Cardiac septum (tissue), 1 donor: ENCODE measurements at places on chromosomes 1 and 21. TPM values are rescaled to one million over a fixed set of nuclear protein-coding genes. Genes with fewer than 3 reads are reported as not detected.
A peak's percentile ranks its signal among the peaks of the same experiment; 100 is the strongest.

NECTIN4 gene
- not detected for total RNA-seq

DNA sequence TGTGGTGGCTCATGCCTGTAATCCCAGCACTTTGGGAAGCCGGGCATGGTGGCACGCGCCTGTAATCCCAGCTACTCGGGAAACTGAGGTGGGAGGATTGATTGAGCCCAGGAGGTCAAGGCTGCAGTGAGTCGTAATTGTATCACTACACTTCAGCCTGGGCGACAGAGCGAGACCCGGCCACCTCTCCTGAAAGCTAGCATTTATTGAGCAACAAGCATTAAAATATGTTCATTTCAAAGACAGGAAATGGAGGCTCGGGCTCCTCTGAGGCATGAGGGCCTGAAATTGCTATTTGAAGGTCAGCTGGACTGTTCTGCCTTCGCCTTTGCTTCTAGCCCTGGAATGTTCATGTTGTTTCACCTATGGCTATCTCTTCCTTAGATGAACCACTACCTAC is 34.5 kb downstream of the SPATA21 start:
- no peak for DNase-seq

WDR47 gene
- 15.7 TPM for total RNA-seq

DNA sequence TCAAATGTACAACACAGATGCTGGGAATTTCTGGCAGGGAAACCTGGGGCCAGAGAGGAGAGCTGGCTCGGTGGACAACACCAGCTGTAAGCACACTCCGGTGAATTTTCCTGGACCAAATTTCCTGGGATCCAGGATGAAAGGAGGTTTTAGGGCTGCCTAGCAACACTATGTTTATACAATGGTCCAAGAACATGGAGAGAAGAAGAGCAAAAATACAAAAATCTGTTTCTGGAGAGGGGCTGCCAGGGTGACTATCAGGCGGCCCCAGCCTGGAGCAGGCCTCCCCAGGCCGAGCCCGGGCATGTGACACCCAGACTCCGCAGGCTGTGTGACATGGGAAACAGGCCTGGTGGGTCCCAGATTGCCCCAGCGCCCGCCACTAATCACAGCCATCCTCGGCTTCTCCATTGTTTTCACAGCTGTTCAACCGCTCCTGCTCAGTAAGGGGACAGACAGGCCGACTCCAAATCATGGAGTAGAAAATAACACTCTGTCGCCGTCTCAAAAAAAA is 336.0 kb upstream of the NFIA start:
- DNase-seq = peak; percentile 76

- no peak for DNase-seq
These were observed 28.3 kb upstream of the EPHA8 start for GRCh38 chr1:22534951-22535350.

DNA sequence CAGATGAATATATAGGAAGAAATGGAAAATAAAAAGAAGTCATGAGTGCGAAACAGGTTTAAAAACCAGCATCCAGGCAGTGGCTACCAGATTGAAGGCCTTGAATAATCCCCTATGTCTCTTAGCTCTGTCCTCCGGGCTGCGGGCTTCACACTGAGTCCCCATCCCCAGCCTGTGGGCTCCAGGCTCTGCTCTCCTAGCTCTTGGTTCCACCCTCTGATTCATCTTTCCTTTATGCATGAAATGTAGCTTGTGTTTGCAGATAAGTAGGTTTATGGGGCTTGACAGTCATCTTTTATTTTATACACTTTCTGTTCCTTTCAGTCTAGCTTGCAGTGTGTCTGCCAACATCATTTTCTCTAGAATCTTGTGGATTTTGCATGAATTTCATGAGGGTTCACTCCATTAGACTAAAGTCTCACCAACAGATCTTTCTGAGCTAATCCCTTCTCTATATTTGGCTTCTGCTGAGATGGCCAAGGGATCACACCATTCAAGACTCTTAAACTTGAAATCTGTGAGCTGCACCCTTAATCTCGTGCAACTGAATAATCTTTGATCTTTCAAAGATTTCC is 174.5 kb downstream of the PLPPR4 start:
- DNase-seq = no peak

TLCD4 gene
- total RNA-seq = 91.6 TPM

GRCh38 chr1:20705203-20705755 is 12.5 kb downstream of the KIF17 start:
- DNase-seq = no peak

DNA sequence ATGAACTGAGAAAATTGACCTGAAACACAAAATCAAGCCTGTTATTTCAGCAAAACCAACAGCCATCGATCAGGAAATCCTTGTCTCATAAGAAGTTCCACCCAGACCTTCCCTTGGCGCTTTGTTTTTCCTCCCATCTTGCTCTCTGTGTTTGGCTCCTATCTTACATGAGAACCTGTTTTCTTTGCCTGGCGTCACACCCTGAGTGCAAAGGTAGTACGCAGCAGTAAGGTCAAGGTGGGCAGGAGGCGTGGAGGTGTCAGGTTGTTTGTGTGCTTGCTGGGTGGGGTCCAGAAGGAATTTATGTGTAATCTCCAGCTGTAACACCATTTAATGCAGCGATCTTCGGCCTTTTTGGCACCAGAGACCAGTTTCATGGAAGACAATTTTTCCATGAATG is 50.5 kb downstream of the C1orf21 start:
- no peak for DNase-seq

DNA sequence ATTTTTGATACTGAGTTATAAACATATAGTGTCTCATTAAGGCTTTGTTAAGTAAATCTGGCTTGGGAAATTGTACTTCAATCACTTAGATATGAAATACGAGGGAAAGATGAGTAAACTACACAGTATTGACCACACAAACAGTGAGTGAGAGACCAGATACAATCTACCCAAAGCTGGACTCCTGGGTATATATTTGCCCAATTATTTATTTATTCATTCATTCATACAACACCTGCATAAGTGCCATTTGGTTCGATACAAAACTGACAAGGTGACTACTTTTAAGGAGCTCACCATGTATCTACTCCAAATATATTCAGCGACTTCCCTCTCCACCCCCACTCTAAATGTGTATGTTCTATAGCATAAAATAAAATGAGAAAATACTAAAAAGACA is 143.4 kb downstream of the TGFB2 start:
- no peak for DNase-seq

DNA sequence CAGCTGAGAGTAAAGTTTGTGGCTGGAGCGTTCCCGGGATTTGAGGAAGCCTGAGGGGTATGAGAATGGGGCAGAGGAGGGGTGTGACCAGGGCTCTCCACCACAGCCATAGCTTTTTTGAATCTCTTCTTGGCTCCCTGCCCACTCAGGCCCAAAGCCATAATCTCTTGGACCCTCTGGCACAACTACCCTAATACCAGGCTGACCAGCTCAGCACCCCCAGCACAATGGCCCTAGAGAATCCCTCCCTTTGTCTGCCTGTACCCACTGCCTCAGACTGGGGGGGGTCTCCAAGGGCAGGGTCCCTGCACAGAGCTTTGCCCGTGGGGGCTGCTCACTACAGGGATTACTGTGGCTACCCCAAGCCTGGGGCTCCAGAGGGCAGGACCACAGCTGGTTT is 7.5 kb downstream of the DENND4B start:
- DNase-seq = no peak

- no peak for DNase-seq
These were observed 1.5 kb downstream of the AJAP1 start for GRCh38 chr1:4655674-4656532.

COL8A2 gene
- 1.7 TPM for total RNA-seq

C1QC gene
- total RNA-seq = 38.6 TPM

GRCh38 chr1:117013309-117013858 is 11.8 kb downstream of the CD101 start:
- DNase-seq = no peak

- no peak for DNase-seq
These were observed 7.1 kb upstream of the TPM3 start for GRCh38 chr1:154198756-154199562.

TMEM35B gene
- total RNA-seq = 8.5 TPM

TMEM201 gene
- 19.0 TPM for total RNA-seq

DNA sequence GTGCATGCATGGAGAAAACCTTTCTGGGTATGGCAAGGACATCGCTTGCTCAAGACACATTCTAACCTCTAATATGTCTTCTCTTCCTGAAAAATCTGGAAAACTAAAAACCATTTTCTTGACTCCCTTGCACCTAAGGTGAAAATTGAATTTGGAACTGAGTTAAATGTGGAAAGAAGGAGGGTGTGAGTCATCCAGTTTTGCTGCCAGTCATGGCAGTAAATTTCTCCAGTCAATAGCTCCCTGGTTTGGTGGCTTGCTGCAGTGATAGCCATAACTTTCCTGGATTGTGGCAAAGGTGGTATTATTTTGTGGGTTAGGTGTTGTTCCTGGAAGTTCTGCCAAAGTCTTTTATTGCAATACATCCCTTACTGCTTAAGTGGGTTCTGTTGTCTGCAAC is 2.5 kb downstream of the ZCCHC17 start:
- DNase-seq = no peak

DNA sequence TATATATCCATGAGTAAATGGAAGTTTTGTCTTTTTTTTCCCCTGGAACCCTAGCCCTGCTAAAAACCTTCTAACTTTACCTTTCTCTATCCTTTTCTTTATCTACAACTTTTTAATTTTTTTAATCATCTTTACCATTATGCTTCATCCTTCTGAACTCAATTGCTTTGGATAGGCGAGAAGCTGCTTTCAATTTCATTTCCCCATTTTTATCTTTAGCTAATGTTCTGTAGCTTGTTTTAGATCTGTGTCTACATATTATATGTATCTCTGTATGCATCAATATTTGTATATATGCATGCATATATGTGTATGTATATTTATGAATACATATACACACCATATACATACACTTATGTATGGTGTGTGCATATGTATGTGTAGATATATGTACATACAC is 57.4 kb downstream of the PTPRC start:
- no peak for DNase-seq

- DNase-seq = no peak
These were observed 23.9 kb downstream of the VAV3 start for GRCh38 chr1:107941123-107941522.

XCL1 gene
- 0.16 TPM for total RNA-seq

CFAP45 gene
- 0.32 TPM for total RNA-seq

DNA sequence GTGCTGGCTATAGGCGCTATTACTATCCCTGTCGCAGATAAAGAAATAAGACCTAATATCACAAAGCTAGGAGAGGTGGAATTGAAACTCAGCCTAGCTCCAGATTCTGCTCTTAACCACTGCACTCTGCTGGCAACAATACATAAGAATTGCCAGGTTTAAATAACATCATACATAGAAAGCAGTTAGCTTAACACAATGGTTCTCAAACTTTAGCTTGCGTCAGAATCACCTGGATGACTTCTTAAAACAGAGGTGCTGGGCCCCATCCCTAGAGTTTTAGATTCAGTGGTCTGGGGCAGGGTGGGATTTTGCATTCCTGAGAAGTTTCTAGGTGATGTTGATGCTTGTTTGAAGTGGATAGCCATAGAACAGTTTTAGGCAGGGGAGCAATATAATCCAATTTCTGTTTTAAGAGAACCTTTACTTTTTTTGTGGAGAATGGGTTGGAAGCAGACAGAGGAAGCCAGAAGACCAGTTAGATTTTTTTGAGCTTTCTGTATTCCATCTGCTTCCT is 1.1 kb upstream of the POMGNT1 start:
- DNase-seq = no peak

DNA sequence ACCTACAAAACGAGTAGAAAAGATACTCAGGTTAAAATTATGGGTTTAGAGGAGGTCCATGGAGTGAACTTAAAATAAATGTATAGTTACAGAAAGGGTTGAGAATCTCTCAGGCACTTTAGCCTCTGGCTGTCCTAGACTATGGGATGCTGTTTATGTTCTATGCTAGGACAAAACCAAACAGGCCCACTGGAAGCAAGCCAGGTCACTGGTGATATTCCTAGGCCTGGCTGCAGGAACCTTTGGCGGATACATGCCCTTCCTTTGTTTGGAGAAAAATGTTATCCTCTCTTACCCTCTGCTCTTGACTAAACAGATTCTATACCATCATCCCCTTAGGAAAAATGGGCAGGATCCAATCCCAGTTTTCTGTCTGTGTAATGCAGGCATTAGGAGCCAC is 90.7 kb upstream of the DUSP10 start:
- DNase-seq = no peak

ARHGEF16 gene
- 0.57 TPM for total RNA-seq

DNA sequence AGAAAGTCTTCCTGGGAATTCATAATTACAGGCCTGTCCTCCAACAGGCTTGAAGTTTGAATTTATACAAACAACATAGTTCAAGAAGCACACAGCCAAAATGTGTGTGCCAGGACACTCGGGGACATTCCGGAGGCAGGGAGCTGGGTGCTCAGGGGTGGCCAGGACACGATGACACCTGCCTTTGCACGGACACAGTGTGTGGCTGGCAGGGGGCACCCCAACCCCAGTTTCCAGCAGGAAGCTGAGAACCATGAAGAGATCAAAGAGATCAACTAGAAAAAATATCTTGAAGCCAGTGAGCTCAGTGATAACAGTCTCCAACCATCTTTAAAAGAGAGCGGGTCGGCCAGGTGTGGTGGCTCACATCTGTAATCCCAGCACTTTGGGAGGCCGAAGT is 32.5 kb upstream of the TRAPPC10 start:
- DNase-seq = no peak

S100A10 gene
- 131 TPM for total RNA-seq

DNA sequence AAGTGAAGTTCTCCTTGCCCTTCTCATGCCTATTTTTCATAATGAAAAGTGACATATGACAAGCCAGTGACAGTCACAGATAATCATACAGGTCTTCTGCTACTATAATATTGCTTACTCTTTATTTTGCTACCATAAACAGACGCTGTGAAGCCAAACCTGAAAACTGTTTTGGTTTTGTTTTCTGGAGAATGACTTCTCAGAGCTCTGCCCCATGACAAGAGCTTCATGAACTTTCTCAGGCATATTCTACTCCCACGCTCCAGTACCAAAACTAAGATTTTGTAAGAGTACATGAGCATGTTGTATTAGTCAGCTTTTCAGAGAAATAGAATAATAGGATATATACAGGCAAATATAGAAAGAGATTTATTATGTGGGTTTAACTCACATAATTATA is 64.3 kb upstream of the VTCN1 start:
- DNase-seq = no peak

DNA sequence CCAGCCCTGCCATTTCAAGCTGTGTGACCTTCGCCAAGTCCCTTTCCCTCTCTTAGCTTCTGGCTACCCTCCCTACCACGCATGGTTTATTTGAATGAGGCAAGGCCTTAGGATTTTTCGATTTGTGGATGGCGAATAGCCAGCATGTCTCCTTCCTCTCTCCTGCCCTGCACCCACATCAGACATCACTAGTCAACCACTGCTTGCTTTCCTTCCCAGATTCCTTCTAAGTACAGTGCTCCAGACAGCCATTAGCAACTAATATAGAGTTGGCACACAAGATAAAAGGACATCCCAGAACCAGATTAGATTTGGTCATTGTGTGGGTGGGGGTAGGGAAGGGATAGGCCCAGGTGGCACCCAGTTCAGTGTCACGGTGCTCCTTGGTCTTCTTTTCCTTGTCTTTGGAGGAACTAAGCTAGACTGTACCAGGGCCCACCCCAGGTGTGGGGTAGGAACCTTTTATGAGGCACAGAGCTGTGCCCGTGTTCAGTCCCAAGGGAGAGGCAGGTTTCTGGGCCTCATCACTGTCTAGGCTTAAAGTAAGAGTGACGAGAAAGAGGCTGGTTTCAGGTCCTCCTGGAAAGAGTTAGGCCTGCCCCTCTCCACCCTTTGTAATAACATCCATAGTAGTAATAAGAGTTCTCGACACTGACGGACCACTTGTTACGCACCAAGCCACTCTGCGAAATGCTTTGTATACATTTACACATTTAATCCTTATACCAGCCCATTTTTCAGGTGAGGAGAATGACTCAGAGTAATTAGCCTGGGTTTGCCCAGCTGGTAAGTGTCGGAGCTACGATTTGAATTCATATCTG is 8.6 kb downstream of the ALPL start:
- no peak for DNase-seq

NCF2 gene
- 4.5 TPM for total RNA-seq

HSD11B1 gene
- 15.0 TPM for total RNA-seq

MED8 gene
- total RNA-seq = 17.9 TPM
